Fibroblast of the conjunctiva (primary cell): ENCODE measurements at places on chromosomes 16 and 17.

- no peak for DNase-seq
These were observed 26.5 kb upstream of the ZNF469 start for GRCh38 chr16:88356124-88356726.

DNA sequence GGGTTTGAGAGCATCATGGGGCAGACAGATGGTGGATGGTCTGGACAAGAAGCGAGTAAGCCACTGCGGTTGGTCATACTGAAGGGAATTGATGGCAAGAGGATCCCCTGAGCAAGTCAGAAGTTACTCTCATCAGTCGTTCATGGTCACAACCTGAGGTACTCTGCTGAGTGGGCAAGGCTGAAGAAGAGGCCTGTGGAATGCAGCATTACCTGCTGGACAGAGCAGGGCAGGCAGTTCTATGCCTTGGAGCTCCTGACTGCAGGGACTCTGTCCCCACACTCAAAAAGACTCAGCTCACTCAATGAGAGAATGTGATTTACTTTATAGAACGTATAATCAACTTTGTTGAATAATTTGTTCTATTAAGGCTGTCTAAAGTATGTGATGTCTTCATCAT is 28.3 kb downstream of the ALDH3A2 start:
- no peak for DNase-seq

- DNase-seq, result no peak
These were observed 1.0 kb downstream of the MAP2K4 start for GRCh38 chr17:12021623-12022140.

DNA sequence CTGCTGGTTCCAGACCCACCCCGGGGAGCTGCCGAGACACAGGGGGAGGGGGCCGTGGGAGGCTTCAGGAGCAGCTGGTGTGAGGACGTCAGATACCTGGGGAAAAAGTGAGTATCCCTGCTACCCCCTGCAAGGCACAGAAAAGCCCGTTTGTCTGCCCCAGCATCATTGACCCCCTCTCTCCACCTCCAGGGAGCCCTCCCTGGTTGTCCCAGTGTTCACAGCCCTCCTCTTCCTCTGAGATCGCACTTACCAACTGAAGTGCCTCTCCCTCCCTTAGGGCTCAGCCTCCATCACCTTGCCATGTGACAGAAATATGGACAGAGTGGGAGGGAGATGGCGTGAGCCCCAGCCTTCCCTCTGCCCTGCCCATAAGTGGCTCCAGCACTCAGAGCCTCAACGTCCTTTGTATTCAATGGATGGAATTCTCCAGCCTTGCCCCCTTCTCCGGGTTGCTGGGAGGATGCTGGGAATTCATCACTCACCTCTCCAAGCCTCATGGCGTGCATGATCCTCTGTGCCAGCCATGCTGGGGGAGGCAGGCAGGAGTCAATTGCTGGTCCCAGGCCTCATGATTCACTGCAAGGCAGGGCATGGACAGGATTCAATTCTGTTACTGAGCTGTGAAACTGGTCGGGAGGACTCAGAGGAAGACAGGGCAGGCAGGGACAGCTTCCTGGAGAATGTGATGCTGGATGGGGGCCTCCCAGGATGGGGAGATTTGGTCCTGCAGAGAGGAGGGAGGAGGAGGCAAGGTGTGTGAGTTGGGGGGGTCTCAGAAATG is 14.6 kb downstream of the SPNS3 start:
- no peak for DNase-seq

DNA sequence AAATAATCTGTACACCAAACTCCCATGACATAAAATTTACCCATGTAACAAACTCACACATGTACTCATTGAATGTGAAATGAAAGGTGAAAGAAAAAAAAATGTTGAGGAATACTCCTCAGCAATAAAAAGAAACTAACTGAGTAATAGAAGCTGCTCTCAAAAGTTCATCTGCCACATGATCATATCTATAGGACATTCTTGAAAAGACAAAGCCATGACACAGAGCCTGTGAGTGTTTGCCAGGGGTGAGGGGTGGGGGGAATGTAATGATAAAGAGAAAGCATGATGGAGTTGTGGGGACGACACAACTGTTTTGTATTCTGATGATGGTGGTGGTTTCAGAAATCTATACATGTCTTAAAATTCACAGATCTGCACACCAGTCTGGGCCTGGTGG is 52.2 kb upstream of the TMC5 start:
- no peak for DNase-seq

GRCh38 chr16:7363422-7364417 is 31.1 kb downstream of the RBFOX1 start:
- DNase-seq, result no peak

- DNase-seq, result peak; percentile 83
These were observed at the start of gene PCGF2 for GRCh38 chr17:38748149-38748891. PCGF2 (minus strand) TSS chr17:38748336; CDS start chr17:38740402, 7,934 bp downstream.

- DNase-seq, result no peak
These were observed 14.3 kb downstream of the JUP start for GRCh38 chr17:41772218-41772585.

DNA sequence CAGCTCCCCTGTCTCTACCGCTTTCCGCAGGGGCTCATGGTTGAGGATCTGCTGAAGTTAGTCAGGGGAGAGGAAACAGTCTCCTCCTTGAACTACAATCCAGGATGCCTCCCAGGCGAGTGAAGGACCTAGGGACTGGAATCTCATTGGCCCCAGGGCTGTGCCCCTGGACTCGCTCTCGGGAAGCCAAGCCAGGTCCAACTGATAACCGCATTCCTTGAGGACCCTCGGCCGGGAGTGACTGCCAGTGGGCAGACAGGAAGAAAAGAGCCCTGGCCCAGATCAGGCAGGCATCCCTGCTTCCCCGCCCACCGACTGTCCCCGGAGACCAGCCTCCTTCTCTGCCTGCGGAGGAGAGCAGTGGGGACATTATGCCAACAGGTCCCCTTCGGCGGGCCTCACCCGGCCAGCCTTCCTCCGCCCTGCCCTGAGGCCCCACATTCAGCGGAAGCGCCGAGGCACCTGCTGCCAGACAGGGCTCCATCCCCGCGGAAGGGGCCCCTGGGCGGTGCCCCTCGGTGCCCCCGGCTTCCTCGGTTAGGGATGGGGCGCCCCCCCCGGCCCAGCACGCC is 776 bp downstream of the LRRC75A start:
- DNase-seq, result no peak
